Stimulated activated CD8-positive, alpha-beta memory T cell treated with anti-CD3 and anti-CD28 coated beads, Interleukin-7, amount 100 ng/mL, for 24 hours (primary cell): ENCODE measurements at places on chromosomes 2 and 18.

GRCh38 chr2:41947701-41948396 is 100.0 kb upstream of the PKDCC start:
- DNase-seq, result no peak

- no peak for DNase-seq
Measured at GRCh38 chr2:12819721-12820120, 103.0 kb downstream of the TRIB2 start.

- no peak for DNase-seq
Measured at GRCh38 chr2:234296991-234297390, 199.9 kb downstream of the ARL4C start.

DNA sequence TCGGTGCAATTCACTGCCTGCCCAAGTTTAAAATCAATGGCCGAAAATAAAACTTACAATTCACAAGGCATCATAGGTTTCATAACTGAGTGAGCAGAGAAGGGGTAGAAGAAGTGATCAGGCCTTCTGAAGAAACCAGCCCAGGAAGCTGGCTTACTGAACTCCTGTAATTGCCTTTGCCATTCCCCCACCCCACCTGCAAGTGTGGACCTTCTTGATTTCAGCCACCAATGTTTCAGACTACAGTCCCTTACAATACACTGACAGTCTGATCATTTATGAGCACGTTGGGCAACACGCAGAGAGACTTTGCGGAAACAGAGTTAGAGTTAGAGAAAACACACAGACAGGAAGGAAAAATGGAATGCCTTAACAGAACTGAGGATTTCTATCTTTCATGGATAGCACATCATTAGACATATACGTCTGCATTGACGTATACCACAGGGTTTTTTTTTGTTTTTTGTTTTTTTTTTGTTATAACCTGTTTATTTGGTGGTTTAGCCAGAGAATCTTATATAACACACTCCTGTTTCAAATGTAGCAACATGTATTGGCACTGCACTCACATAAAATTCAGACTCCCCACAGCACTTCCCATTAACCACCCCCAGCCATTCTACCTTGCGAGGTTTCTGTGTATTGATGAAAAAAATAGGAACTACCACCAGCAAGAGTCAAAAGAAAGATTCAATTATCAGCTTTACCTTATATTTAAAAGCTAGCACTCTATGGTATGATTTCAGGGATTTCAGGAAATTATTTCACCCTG is 126.4 kb downstream of the CACNB4 start:
- DNase-seq, result no peak

GRCh38 chr18:50924372-50924771 is 43.5 kb upstream of the ELAC1 start:
- DNase-seq, result no peak

DNA sequence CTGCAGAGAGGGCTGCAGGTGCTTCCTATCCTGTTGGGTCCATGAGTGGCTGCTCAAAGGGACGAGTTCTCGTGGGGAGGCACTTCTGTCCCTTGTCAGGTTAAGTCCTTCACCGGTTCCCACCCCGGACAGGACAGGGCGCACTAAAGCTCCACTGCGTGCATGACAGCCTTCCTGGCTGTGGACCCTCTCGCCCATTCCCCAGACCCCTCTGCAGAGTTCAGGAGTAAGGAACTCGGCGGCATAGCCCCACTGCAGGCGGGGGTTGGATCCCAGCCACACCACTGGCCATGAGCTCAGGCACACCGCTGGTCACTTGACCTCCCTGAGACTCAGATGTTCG is 147.5 kb upstream of the ID2 start:
- DNase-seq, result no peak
